Glutamatergic neuron (in vitro differentiated cells): ENCODE measurements at places on chromosomes 2 and 18. TPM values are rescaled to one million over a fixed set of nuclear protein-coding genes. Genes with fewer than 3 reads are reported as not detected.

- DNase-seq = no peak
These were observed 27.8 kb downstream of the MTX2 start for GRCh38 chr2:176297067-176297466.

- DNase-seq = no peak
These were observed 55.3 kb upstream of the CHST9 start for GRCh38 chr18:27240383-27240782.

- no peak for DNase-seq
These were observed 2.8 kb downstream of the CYTIP start for GRCh38 chr2:157441072-157441454.

DNA sequence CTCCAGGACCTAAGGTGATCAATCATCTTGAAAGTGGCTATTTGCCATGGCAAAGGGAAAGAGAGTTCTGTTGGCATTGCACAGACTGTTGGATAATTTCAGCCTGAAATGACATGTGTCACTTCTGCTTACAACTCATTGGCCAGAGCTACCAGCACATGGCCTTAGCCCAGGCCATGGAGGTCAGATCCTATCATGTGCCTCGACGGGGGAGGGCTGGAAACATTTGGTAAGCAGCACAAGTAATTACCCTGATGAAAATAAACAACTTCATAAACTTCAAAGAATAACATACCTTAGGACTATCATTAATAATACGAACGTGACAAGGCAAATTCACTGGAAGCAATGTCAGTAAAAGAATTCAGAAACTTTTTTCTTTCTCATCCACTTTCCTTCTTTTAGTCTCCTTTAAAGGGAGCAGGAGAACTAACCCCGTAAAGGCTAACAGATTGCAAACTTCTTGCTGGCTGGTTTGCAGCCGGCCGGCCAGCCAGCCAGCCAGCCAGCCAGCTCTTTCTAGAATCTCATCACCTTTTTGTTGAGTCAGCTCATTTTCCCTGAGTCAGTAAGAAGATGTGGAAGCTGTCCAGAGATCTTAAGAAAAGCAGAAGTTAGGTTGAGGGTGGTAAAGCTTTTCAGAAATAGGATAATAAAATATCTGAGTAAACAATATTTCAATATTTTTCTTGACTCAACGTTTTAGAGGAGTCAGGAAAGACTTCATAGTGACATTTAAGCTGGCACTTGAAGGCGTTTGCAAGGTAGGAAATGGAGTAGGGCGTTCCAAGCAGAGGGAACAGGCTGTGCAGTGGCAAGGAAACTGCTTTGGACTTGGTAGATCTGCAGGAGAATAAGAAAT lies 31.9 kb downstream of the CNRIP1 start:
- no peak for DNase-seq

Gene MC4R
- total RNA-seq = not detected
